ENCODE measurements at places on chromosomes 11 and 22. TPM values are rescaled to one million over a fixed set of nuclear protein-coding genes. Genes with fewer than 3 reads are reported as not detected.

Gene NLRP14
- 0.02 TPM for polyA plus RNA-seq

Gene LAMTOR1
- 164 TPM for polyA plus RNA-seq

Gene HMOX1
- polyA plus RNA-seq, result 39.2 TPM

Gene DDX25
- polyA plus RNA-seq, result 17.6 TPM

Gene TXNRD2
- 25.0 TPM for polyA plus RNA-seq

Gene GLYAT
- not detected for polyA plus RNA-seq

Gene MPZL2
- polyA plus RNA-seq, result 2.3 TPM

Gene TREH
- polyA plus RNA-seq, result 0.03 TPM

Gene OR6A2
- 0.14 TPM for polyA plus RNA-seq

DNA sequence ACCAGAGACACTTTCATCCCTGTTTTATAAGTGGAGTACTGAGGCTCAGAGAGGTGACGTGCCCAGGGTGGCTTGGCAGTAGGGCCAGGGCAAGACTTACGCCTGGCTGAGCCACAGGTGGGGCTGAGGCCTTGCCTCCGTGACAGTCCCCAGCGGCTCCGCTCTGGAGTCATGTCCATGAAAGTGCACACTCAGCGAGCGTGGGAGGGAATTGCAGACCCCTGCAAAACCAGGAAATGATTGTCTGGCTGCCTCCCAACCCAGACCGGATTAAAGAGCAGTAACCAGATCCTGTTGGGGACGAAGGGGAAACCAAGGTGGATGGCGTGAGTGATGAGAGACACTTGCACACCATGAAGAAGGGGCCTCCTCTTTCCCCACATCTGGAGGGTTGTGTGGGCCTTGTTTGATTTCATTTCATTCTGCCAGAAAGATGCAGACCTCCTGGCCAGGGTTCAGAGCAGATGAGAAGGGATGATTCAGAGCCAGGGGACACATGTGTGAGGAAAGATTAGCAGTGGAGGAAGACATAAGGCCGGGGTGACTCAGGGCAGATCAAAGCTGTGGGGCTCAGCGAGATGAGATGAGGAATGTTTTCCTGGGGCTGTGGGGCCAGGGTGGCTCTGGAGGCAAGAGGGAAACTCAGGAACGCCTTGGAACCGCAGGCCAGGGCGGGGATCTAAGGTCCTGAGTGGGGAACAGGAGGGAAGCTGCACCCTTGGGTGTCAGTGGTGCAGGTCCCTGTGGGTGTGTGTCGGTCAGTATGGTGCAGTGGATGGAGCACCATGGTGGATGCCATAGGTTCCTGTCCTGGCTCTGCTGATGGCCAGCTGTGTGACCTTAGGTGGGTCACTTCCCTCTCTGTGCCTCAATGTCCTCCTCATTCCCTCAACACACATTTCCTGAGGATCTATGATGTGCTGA lies 29.9 kb upstream of the LRRC32 start:
- no peak for DNase-seq

- DNase-seq, result no peak
Measured at GRCh38 chr11:113394919-113395318, 7.3 kb downstream of the ANKK1 start.

- no peak for DNase-seq
Measured at GRCh38 chr11:104060820-104061219, 24.4 kb downstream of the DDI1 start.

GRCh38 chr11:113073290-113073953 lies 112.2 kb downstream of the NCAM1 start:
- no peak for DNase-seq

DNA sequence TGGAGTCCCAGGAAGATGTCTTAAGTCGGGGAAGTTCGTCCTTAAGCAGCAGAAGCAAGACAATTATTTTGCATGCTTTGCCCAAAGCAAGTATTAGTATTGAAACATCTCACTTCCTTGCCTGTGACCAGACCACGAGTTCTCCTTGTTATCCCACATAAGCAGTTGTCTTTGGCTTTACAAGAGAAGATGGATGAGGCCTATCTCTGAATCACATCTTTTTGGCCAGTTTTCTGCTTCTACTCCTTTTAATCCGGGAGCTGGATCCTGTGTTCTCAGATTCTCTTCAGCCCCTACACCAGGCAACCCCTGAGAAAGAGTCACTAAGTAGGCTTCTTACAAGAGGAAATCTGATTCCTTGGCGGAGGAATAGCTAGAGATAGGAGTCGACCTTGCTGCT lies 2.1 kb downstream of the SYT9 start:
- no peak for DNase-seq

- no peak for DNase-seq
Measured at GRCh38 chr11:75334402-75334891, 17.0 kb downstream of the ARRB1 start.

DNA sequence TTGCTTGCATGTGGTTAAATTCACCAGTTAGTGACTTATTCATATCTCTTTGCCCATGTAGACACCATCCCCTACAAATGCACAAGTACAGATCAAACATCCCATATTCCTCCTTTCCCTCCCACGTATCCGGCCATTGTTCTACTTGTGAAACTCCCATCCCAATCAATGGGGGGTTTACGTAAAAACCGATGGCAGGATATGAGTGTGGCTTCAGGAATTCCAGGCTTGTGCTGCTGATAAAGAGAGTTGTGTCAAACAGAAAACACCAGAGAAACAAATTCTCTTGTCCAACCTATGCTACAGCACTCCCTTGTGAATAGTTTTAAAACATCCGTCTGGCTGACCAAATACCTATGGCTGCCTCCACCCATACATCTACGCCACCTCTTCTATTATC lies 15.5 kb downstream of the FLI1 start:
- no peak for DNase-seq

DNA sequence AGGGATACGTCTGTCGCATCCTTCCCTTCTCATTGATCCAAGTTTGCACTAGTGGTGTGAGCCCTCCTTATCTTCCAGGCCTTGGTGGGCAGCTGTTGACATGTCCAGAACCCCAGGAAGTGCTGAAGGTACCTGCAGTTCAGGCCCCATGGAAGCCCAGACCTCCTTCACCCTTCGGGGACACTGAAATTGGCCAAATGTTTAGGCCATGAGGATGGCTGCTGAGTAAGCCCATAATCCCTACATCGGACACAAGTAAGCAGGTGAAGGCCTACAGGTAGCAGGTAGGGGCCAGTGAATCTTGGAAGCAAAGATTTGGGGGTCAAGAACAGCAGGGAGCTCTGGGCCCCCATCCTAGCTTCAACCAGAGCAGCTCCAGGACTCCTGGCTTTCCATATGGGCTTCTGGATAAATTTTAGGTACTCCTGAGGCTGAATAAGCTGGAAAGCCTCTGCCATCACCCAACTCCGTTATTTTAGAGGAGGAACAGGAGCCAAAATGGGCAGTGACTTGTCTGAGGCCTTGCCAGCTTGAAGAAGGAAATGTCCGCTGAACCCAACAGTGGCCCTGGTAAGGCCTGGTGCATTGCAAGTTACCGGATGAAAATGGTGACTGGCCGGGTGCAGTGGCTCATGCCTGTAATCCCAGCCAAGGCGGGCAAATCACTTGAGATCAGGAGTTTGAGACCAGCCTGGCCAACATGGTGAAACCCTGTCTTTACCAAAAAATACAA lies 45.2 kb downstream of the MORC2 start:
- no peak for DNase-seq

GRCh38 chr11:132588366-132588765 lies 943.9 kb downstream of the OPCML start:
- DNase-seq, result no peak

DNA sequence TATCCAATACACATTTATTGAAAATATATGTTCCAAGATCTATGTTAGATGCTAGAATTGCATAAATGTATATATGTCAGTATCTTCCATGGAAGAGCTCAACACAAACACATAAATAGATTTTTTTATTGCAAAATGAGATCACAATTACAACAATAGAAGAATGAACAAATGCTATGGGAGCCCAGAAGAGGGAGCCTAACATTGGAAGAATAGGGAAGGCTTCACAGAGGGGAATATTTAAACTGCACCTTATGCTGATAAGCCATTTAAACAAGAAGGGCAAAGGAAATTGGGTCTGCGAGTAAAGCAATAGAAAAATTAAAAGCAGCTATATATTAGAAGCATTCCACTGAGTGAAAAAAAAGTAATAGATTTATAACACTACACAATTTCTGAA lies 96.1 kb upstream of the LRRC55 start:
- DNase-seq, result no peak

GRCh38 chr11:856397-856796 lies 13.7 kb downstream of the TSPAN4 start:
- DNase-seq, result peak; percentile 55

DNA sequence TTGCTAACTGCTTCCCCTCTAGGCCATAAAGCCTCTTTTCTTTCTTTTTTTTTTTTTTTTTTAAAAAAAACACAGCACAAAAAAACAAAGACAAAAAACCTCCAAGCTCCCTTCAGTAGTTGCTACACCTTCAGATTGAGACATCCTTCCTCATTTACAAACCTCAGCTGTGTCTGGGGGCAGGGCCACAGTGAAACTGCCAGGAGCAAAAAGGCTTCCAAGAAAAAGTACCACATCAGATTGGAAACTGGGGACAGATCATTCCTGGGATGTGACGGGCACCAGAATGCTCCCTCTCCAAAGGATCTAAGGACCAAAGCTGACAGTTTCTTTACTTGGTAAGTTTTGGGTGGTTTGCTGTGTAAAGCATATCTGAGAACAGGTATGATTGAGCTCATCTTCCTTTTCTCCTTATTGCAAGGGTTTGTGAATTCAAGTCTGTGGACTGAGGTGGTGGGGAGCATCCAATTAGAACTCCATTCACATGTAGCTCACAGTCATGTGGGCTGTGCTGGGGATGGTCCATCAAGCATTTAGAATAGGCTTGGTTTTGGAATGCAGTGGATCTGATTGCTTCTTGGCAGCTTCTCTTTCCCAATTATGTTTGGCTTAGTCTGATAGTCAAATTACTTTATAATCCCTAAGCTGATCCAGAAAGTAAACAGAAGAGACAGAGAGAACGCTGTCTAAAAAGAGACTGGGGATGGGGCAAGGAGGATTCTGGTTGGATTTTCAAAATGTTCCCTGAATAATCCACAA lies 705 bp downstream of the BBOX1 start:
- no peak for DNase-seq

DNA sequence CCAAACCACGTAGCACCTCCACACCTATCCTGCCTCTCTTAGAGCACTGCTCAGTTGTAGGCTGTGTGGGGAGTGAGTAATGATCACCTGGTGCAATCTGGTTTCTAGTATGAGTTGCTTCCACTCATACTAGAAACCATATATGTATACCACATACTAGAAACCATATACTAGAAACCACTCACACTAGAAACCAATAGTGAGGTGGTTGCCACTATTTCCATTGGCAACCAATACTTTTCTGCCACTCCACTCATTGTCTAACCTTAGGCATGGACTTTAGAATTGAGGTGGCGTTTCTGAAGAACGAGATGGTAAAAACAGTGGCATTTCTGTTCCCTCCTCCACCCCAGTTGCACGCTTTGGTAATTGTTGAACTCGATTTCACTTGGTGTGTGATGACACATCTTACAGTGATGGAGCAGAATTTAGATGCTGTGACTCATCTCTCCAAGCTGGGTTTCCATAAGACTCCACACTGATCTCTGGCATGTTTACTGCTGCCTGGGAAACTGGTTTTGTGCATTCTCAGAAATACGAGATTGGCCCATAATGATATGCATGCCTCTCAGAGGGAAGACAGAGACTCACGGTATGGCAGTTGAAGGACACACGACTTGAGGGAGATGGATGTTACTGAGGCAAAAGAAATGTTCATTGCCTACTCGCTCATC lies 82.9 kb downstream of the KIRREL3 start:
- no peak for DNase-seq
